GM12864 (cell line): ENCODE measurements at places on chromosomes 1 and 21.

- DNase-seq: no peak
These were observed 459.4 kb downstream of the NPHP4 start for GRCh38 chr1:5532811-5533210.

DNA sequence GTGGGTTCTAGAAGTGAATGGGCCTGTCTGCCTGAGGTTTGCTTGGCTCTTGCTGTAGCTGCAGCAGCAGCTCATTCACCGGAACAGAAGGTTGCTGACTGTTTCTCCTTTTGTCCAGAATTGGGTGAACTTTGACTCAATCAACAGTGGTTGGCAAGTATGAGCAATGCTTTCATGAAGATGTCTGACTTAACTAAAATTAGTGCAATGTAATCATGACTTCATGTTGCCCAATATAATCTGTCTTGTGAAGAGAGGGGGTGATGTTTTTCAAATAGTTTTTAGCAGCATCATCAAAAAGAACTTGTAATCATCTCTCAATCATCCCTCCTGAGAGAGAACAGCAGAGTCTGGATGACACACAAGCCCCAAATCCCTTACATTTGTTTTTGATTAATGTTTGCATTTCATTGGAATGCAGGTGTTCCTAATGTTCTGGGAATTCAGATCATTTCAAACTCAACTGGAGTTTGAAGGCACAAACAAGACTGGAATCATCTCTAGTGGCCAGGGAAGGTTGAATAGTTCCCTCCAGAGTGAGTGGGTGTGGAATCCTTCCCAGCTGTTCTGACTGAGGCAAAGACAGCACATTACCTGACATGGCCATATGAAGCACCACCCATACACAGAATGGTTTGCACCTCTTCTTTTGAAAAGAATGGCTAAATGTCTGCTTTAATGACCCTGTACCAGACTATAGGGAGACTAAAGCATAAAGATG lies 82.9 kb downstream of the HLX start:
- no peak for DNase-seq

GRCh38 chr1:15835741-15836510 lies 11.6 kb upstream of the SPEN start:
- DNase-seq: peak; percentile 97

GRCh38 chr21:15441060-15441493 lies 288.7 kb upstream of the USP25 start:
- DNase-seq: no peak

GRCh38 chr1:176682830-176683535 lies 220.0 kb downstream of the PAPPA2 start:
- DNase-seq: no peak

DNA sequence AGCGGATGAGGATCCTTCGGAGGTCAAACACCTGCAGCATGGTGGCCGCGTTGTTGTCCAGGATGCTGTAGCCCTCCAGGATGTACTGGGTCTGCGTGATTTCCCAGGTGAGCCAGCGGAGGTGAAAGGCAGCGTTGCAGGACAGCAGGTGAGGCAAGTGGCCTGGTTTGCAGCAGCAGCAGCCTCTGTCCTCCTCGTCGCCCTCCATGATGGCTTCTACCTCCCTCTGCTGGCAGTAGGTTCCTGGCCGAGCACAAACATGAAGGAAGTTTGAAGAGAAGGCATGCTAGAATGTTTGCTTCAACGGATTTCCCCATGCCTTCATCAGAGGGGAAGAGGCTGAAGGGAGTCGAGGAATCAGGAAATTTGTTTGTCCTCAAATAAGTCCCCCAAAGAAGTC lies 74.7 kb downstream of the NTPCR start:
- DNase-seq: no peak

DNA sequence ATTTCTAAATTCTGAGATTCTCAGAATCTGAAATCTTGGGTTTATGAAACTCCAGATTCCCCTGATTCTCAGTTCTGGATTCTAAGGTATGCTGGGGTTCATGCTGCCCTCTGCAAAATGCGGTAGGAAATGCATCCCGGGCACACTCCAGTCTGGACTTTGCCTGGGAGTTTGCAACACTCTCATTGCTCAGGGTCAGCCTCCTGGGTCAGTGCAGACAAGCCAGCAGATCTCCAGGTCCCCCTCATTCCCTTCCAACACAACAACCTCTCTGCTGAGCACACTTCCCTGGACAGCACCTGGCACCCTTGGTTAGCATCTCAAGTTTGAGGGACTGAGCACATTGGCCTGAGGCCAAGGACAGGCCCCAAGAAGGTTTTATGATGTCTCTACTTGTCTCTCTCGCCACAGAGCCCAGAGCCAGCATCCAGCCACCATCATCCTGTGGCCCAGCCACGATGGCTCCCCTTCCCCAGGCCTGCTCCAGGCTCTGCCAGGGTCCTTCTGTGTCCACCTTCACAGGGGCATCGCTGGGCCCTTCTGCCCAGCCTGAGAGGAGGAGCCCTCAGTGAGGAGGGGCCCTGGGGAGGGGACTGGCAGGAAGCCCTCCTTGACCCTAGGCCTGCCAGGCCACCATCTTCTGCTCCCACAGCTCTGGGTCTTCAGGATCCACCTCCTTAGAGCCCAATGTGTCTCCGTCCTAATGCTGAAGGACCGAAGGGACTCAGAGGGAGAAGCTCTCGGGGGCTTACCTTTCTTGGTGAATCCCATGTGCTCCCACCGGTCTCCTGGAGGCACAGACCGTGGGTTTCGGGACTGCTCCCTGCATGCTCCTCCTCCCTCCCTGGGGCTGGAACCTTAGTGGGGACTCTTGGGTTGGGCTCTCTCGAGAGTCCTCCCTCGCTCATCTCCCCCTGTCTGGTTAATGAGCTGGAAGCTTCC lies 550.7 kb downstream of the PTPRU start:
- no peak for DNase-seq

DNA sequence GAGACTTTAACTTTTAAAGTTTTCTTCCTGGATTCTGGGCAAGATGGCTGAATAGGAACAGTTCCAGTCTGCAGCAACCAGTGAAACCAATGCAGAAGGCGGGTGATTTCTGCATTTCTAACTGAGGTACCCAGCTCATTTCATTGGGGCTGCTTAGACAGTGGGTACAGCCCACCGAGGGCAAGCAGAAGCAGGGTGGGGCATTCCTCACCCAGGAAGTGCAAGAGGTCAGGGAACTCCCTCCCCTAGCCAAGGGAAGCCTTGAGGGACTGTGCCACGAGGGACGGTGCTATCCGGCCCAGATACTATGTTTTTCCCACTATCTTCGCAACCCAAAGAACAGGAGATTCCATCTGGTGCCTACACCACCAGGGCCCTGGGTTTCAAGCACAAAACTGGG lies 121.0 kb downstream of the VAV3 start:
- no peak for DNase-seq

DNA sequence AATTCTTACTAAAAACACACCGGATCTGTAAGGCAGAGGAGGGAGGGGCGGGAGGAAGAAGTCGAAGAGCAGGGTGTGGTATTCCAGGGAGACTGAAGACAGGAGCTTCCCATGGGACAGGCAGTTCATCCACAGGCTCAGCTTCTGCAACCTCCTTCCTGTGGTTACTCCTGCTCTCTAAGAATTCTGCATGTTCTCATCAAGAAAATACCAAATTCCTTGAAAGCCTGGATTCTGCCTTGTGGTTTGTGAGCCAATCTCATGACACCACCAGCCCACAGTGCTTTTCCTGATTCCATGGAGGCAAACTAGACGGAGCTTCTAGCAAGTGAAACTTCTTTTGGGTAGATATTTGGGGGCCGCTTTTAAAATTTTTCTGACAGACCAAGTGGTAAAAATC lies 1.1 kb upstream of the ST6GALNAC3 start:
- no peak for DNase-seq

GRCh38 chr1:228989176-228989575 lies 253.9 kb downstream of the RHOU start:
- DNase-seq: no peak

DNA sequence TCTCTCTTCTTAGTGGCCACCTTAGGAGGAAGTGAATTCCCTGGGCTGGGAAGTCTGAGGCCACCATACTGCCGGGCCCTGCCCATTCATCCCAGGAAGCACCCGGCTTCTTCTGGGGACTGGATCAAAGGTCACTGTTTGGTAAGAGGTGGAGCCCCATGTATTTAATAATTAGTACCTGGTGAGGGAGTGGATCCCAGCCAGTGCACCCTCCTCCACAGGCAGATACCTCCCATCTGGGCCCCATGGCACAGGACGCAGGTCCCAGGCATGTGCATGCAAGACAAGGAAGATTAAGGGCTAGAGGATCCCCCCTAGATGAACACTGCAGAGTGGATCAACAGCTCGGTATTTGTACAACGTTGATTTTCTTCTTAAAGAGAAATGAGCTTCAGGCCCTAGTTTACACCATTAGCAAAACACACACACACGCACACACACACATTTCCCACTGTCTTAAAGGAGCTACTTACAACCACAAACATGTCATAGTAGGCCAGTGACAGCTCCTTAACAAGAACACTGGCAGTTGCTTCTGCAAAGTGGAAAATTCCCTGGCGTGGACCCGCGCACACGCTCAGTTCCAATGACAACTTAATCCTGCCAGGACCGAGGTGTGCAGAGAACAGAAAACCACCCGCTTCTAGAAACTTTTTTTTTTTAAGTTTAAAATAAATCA lies 90.7 kb downstream of the MRPL37 start:
- DNase-seq: no peak

DNA sequence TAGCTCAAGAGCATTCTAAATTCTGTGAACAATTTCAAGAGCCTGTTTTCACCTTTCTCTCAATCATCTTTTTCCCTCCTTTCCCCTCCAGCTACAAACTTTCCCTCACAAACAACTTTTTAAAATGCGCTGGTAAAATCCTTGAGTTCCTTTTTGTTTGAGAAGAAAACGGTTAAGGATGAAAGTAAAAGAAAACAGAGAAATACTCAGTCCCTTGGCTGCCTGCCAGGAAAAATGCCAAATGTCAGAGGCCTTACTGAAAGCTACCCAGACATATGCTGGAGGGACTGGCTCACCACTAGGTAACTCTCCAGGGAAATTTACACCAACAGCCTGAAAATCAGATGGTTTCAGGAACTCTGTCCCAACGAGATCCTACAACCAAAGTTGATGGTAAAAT lies 11.0 kb upstream of the SERBP1 start:
- DNase-seq: no peak

- DNase-seq: no peak
These were observed 33.3 kb downstream of the COQ8A start for GRCh38 chr1:226973371-226973897.

DNA sequence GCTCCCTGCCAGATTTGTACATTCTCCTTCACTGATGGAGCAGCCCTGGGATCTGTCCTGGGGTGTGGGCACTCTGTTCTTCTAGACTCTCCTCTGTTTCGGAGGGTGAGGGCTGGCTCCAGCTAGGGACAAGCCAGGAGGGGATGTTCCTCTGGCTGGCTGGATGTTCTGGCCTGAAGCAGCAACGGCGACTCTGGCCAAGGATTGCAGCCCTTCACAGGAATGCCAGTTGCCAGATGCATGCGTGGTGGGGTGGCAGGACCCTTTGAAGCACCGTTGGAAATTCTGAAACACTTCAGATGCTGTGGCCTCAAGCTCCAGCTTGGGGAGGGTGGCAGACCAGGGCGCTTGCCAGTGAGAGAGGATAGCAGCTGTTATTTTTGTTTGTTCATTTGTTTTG lies 210.9 kb downstream of the TRABD2B start:
- DNase-seq: no peak

DNA sequence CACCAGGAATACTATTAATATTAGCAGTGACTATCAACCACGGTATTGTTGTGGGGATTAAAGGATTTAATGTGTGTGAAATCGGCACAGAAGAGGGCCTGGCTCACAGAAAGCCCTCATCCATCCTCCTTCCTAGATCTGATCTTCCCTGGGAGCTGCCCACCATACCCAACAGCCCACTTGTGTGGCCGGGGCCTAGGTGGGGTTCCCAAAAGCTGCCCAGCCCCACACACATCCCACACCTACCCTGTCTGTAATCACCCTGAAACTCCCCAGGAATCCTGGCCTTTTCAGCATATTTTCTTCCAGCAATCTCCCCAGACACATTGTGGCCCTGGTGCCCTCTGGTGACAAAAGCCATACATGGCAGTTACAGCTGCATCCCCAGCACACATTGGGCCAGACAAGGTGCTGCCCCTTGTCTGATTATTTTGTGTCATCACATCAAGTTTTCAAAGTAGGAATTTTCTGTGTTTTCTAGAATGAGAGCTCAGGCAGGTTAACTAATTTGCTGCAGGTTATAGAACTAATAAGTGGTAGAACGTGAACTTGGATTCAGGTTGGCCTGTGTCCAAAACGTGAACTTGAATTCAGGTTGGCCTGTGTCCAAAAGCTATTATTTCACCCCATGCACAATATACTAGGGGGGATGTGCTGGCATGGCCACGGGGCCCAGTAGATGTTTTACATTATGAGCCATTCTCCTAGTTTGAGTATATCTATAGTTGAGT lies 5.3 kb upstream of the SLC6A9 start:
- DNase-seq: no peak

- no peak for DNase-seq
These were observed 10.7 kb upstream of the OTUD7B start for GRCh38 chr1:150021191-150021694.

DNA sequence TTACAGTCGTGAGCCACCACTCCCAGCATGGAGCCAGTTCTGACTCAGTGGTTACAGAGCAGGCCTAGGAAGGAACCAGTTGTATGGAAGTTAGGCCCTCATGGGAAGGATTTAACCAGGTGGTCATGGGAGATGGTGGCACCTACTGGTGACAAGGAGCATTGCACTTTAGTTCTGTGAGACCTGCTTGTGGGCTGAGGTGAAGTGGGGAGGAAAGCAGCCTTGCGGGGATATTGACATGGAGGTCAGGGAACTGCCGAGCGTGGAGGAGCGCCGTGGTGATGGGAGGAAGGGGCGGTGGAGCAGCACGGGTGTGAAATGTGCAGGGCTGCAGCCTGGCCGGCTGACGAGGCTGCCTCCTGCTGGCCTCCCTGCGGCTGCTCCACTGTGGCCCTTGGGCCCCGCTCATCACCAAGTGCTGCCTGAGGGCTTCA lies 100.4 kb downstream of the GALNT2 start:
- peak; percentile 47 for DNase-seq

GRCh38 chr21:32389337-32390015 lies 3.3 kb downstream of the URB1 start:
- DNase-seq: no peak

DNA sequence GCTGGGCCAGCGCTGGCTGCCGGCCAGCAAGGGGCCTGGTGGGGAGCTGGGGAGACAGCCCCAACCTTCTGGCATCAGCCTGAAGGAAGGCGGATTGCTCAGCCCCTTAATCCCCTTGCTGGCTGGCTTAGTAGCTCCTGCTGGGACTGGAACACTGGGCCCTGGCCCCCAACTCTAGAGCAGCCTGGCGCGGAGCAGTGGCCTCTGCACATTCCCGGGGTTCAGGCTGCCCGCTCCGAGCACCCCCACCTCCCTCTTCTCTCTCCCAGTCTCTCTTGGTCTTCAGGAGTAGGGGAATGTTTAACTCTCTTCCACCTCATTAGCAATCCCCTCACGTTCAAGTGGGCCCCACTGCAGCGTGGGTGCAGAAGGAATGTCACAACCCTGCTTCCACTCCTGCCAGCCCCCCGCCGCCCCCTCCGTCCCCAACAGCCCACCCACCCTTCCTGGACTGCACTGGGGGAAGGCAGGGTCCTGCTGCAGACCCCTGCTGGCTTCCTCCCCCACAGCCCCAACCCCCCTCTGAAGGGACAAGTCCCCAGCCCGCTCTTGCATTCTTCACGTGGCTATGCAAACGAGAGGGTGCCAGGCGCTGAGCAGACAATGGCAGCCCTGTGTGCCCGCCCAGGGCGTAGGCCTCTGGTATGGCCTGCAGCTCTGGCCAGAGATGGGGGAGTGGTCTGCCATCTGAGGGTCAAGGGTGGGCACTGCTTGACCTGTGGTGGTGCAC lies 980 bp upstream of the CLDN19 start:
- no peak for DNase-seq
